CD4-positive, alpha-beta T cell treated with Interleukin-15 for 1 hour (primary cell): ENCODE measurements at places on chromosomes 13 and 19.

DNA sequence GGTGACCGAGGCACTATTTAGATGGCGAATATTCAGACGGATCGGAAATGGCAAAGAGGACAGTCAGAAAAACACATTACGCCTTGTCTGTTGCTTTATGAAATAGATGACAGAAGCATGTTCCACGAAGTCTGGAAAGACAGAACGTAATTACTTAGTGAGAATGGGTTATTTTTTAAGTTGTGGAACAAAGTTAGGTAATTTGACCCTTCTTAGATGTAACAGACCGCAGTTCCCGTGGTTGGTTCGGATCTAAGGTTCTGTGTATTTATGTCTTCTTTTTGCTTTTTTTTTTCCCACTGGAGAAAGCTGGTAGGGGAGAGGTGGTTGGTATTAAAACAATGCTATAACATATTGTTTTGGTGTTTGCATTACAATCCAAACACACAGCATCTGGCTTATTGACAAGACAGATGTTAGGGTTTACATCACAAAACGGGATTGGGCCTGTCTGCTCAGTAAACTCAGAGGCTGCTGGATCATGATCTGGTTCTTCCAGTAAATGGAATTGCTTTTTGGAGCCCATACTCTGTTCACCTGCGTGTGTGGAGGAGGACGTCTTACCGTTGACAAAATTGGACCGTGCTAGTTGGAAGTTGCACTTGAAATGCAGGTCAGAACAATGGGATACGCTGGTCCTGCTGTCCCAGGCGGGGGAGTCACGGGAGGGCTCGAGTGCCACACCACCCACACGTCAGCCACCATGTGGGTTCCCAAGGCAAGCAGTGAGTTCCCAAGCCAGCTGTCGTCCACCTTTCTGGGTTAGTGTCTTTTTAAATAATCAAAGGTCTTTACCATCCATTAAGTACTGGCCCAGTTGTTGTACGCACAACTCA, 13.8 kb downstream of the ATP11A start:
- no peak for DNase-seq

DNA sequence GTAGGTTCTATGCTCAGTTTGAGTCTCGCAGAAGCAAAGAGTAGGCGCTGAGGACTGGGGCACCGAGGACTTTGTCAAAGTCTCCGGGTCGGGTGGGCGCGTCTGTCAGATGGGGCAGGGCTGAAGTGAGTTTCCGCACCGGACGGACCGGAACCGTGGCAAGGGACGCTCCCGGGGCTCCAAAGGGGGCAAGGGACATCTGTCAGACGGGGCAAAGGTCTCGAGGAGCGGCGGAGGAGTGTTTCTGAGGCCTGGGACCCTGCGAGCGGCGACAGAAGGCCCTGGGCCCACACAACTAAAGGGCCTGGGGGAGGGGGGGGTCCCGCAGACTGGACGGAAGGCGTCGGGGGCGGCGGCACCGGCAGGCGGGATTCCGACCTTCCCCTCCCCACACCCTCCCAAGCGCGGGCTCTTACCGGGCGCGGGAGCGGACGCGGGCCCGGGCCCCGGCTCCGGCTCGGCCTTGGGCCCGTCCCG, 13.3 kb upstream of the AKAP8L start:
- DNase-seq: no peak

DNA sequence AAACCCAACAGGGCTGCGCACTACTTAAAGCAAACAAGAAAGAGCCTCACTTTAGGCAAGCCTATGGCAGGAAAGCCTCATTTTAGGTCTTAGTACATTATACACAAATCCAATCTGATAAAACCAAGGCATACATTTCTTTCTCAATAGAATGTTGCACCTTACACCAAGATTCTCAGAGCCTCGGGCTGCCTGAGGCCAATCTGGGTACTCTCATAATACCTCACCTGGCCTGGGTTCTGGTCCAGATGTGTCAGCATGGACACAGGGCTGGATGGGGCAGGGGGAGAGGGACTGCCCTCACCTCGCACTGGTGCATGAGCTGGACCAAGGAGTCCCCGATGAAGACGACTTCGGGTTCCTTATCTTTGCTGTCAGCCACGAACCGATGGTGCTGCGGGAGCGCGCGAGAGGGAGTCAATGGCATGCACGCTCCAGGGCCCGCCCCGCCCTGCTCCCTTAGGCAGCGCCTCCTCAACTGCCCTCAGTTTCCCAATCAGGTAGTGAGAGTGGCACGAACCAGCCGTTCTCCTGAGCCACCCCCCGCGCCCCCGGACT, at the start of gene PRR19:
TSS of gene PRR19 (plus strand) at position 487 of the 558 bp plus-strand sequence. CDS start 7,453 bp downstream, outside the sequence.
- DNase-seq: no peak

GRCh38 chr19:19050731-19051130, 13.1 kb upstream of the SLC25A42 start:
- DNase-seq: no peak

- DNase-seq: no peak
These were observed 1178.0 kb downstream of the UQCRFS1 start for GRCh38 chr19:28034936-28035335.

GRCh38 chr13:110294146-110294545, 12.8 kb downstream of the COL4A1 start:
- no peak for DNase-seq

DNA sequence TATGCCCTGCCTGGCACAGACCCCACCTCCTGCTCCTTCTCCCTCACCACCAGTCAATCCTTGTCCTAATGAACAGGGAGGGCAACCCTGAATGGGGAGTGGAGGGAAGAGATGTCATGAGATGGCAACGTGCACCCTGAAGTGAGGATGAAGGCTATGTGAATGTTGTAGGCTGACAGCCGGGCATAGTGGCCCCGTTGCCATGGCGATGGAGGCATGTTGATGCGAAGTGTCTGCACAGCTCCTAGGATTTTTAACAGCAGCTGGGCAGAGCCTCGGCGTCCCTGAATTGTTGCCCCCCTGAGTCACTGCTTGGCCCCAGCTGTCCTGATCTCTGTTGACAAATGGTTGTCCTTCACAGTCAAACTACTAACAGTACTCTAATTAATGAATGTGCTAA, 4.8 kb upstream of the ALOX5AP start:
- DNase-seq: no peak

GRCh38 chr13:113518076-113518803, 27.7 kb upstream of the DCUN1D2 start:
- no peak for DNase-seq

DNA sequence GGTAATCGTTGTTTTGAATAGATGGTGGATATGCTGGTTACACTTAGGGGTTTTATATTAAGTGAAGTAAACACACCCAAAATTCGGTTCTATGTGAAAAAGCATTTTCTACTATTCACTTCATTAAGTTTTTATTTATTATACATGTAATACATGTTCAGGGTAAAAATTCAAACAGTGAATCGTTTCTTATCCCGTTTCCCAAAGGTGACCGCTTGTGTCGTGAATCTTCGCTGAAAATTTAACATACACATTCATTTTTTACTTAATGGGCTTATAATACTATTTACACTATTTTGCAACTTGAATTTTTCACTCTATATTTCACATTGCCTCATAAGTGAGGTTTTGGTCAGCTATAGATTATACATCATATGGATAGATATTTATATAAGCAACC, 24.5 kb downstream of the IPO5 start:
- DNase-seq: no peak

- no peak for DNase-seq
These were observed 7.9 kb upstream of the DPY19L3 start for GRCh38 chr19:32397671-32398101.

DNA sequence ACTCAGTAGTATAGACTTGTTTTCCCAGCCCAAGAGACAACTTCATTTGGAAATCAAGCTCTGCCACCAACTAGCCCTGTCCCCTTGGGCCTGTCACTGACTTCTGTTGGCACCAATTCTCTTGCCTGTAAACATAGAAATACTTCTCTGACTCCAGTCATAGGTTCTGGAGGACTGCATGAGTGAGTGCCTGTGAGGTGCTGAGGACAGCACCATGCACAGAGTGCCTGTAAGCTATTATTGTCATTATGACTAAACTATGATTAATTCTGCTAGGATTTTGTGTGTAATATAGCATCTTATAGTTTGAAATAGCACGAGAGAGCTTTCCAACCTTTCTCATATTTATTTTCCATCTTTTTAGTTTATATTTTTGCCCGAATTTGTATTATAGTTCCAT, 247.9 kb downstream of the MYO16 start:
- no peak for DNase-seq

DNA sequence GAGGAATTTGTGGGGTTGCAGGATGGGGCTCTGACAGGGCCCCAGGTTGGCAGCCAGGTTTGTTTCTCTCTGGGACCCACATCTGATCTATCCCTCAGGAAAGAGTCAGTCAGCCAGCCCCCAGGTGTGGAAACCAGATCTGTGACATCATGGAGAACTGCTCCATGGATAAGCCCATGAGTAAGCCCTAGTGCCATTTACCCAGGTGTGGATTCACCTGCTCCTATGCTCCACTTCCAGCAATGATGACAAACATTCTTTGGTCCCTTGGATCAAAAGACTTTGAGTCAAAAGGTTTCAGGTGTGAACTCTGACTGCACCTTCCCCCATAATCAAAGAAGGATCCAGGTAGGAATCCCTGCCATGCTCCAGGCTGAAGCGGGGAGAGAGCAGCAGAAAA, 26.9 kb upstream of the IGFL4 start:
- no peak for DNase-seq
